ENCODE measurements at places on chromosomes 11 and 22. TPM values are rescaled to one million over a fixed set of nuclear protein-coding genes. Genes with fewer than 3 reads are reported as not detected.

DNA sequence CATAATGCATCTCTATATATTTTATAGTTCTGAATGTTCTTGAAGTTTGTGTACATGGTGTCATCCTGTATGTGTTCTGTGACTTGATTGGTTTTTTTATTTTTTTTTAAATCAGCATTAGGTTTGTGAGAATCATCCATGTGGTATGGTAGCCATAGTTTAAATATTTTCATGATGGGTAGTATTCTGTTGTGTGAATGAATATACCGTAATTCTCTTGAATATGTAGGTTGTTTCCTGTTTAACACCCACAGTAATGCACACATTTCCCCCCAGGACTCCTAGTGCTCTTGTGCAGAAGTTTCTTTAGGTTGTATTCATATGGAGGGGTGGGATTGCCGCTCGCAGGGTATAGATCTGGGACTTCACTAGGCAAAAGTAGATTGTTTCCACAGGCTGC is 2.0 kb downstream of the PACS1 start:
- DNase-seq, result no peak
- no peaks in the 10 kb centered on the region for H3K27me3 ChIP-seq
- H3K4me3 ChIP-seq, result no peak overlapping the region
- no peak overlapping the region for H3K27ac ChIP-seq

GRCh38 chr11:69601011-69601975 is 39.7 kb upstream of the CCND1 start:
- peak; percentile 89 for DNase-seq
- H3K4me3 ChIP-seq, result no peak overlapping the region
- H3K27me3 ChIP-seq, result no peaks in the 10 kb centered on the region
- no peaks in the 10 kb centered on the region for H3K36me3 ChIP-seq
- no peak overlapping the region for H3K27ac ChIP-seq
- H3K4me1 ChIP-seq, result no peaks in the 10 kb centered on the region

The KIRREL3 gene
- not detected for total RNA-seq

DNA sequence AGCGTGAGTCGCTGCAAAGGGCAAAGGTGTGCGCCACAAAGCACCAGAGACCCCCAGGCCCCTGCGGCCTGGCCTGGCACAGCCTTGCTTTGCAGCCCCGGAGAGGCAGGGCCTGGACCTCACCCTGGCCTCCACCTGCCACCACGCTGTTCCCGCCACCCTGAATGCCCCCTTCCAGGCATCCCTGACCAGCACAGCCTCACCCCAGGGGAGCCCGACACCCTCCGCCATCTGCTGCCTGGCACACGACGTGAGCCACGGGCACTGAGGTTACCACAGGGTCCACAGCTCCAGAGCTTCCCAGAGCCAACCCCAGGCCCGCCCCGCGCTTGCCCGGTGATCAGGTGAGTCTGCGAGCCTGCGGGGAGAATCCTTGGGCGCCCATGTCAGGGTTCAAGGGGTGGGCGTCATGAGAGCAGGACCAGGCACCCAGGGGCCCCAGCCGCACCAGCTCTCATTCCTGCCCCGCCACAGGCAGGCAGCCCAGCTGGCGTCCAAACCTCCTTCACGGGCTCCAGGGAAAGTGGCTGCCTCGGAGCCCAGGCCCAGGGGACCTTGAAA is 171.3 kb downstream of the BRD1 start:
- H3K4me3 ChIP-seq, result peak overlapping the region; percentile 46
- H3K27ac ChIP-seq, result peak overlapping the region; percentile 48
- no peaks in the 10 kb centered on the region for H3K36me3 ChIP-seq
- DNase-seq, result no peak
- no peaks in the 10 kb centered on the region for H3K4me1 ChIP-seq

The ALX4 gene
- total RNA-seq, result not detected

- no peaks in the 10 kb centered on the region for H3K4me1 ChIP-seq
- H3K36me3 ChIP-seq, result no peaks in the 10 kb centered on the region
- no peak overlapping the region for H3K4me3 ChIP-seq
- DNase-seq, result no peak
Measured at GRCh38 chr11:42913731-42914130, 398.1 kb upstream of the API5 start.

The FOSL1 gene
- total RNA-seq, result 20.9 TPM

DNA sequence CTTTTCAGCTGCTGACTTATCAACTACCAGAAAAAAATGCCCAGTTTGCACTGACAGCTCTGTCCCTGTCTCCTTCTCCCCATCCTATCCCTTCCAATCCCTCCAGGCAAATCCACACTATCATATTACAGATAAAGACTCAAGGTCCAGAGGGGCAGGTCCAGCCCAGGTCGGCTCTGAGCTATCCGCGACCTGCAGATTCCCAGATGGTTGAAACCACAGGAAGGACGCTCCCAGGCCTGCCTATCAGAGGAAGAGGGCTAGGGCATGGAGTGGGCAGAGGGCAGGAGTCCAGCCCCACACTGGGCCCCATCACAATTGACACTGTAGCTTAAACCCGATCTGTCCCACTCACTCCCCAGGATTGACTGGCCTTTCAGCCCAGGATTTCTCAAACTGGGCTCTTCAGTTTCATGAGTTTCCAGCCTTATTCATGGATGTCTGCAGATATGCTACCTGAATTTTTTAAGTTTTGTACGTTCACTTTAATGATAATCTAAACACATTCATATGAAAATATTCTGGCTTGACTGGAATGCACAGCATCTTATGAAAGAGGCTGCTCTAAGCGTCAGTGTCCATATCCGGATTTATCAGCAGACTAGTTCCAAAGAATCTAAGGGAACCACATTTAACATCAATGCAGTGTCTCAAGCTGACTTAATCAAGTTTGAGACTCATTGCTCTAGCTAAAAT is 16.4 kb upstream of the FCHSD2 start:
- no peak for DNase-seq
- H3K27me3 ChIP-seq, result no peaks in the 10 kb centered on the region
- peaks cover 12% of the 10 kb centered on the region for H3K4me1 ChIP-seq

The TIGD3 gene
- total RNA-seq, result not detected

DNA sequence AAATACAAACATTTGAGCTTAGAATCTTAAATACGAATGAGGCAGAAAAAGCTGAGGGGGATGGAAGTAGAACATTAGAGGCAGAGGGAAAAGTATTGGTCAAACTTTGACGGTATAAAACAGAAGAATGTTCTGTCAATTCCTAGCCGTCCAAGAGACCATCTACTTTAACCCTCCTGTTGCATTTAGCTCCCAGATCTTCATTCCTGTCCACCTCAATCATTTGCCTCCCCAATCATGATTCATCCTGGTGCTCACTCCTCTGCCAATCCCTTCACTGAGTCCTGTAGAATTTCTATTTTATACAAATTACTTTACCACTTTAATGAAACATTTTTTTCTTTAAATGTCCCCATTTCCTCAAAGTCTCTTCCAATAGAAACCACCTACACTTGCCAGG is 28.2 kb downstream of the C2CD3 start:
- H3K36me3 ChIP-seq, result no peaks in the 10 kb centered on the region
- H3K4me1 ChIP-seq, result peaks cover 19% of the 10 kb centered on the region
- no peak for DNase-seq
- H3K27me3 ChIP-seq, result no peaks in the 10 kb centered on the region

The RNF215 gene
- 17.4 TPM for total RNA-seq

The SLCO2B1 gene
- 55.5 TPM for total RNA-seq

DNA sequence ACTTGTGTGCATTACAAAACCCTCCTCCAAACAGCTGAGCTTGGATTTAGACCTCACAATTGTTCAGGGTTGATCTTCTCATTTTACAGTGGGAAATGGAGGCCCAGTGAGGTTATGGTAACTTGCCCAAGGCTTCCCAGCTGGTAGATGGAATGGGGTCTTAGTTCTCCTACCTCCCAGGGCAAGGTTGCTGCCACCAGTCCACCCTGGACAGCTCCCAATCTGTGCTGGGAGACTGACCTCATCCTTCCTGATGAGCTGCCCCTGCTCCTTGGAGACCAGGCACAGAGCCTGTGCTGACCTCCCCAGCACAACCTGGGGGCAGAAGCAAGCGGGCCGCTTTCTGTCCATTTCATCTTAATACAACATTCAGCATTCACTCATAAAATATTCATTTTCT is 190.7 kb downstream of the ST3GAL4 start:
- DNase-seq, result no peak
- H3K4me3 ChIP-seq, result no peak overlapping the region
- H3K27ac ChIP-seq, result no peak overlapping the region
- no peaks in the 10 kb centered on the region for H3K27me3 ChIP-seq

DNA sequence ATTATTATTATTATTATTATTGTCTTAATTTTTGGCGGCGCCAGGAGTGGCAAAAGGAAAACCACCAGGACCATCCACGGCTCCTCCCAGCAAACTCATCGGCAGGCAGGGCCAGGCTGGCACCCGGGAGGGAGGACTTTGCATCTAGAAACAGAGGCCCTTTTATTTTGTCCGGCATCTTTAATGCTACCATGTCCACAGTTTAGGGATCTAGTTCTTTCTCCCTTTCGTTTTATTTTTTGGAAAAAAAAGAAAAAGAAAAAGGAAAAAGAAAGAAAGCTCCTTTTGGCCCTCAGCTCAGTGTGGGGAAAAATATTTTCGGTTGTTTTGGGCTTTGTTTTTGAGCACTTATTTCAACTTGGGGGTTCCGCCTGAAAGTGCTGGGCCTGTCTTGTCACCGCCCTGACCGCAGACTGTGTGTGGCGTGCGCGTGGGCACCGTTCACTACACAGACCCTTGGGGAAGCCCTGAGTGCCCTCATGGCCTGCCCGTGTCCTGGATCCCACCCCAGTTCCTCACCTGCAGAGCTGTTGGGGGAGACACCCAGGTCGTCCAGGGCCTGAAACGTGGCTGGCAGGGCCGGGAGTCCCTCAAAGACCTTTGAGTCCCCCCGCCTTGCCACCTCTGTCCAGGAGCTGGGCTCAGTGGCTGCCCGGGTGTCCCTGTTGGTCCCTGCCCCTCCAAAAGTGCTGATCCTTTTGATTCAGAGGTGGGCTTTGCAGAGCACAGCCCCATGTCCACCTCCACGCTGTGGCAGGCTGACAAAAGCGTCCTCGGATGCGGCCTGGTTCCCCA is 69.1 kb upstream of the PPARA start:
- H3K27ac ChIP-seq, result peak overlapping the region; percentile 100
- peaks cover 3% of the 10 kb centered on the region for H3K36me3 ChIP-seq
- DNase-seq, result no peak
- H3K4me3 ChIP-seq, result peak overlapping the region; percentile 95

GRCh38 chr11:126738295-126739031 is 262.1 kb downstream of the KIRREL3 start:
- no peaks in the 10 kb centered on the region for H3K27me3 ChIP-seq
- H3K4me3 ChIP-seq, result no peak overlapping the region
- no peaks in the 10 kb centered on the region for H3K36me3 ChIP-seq

DNA sequence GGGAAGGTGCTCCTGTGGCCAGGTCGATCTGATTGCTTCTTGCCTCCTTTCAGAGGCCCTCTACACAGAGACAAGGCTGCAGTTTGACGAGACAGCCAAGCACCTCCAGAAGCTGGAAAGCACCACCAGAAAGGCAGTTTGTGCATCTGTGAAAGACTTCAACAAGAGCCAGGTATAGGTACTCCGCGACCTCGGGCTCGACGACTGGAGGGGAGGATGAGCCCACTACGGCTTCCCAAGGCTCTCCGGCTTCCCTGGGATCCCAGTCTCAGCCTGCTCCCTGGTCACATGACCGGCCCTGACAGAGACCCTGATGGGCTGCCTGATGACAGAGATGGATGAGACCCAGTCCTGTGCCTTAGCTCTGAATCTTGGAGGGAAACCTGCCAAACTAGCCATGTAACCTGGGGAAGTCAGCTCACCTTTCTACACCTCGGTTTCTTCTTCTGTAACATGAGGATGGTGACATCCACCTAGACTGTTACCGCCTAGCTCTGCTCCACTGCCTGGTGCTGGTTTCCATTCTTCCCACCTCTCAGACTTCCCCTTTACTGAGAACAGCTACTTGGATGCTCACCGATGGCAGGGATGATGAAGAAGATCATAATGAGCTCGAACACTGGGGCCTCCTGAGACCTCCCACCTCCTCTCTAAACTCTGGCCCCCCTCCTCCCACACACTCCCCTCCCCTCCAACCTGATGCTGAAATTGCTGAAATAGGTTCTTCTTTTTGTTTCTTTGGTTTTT is 8.9 kb downstream of the RIBC2 start:
- peaks cover 6% of the 10 kb centered on the region for H3K4me1 ChIP-seq
- no peak for DNase-seq
- H3K27me3 ChIP-seq, result no peaks in the 10 kb centered on the region
- no peak overlapping the region for H3K4me3 ChIP-seq
- no peak overlapping the region for H3K27ac ChIP-seq

The LGALS12 gene
- total RNA-seq, result 2.7 TPM

- no peak overlapping the region for H3K4me3 ChIP-seq
- no peaks in the 10 kb centered on the region for H3K27me3 ChIP-seq
- H3K27ac ChIP-seq, result no peak overlapping the region
- no peak for DNase-seq
- H3K4me1 ChIP-seq, result no peaks in the 10 kb centered on the region
- no peaks in the 10 kb centered on the region for H3K36me3 ChIP-seq
Measured at GRCh38 chr11:477052-477715, 27.1 kb downstream of the PTDSS2 start.

The CD248 gene
- 45.2 TPM for total RNA-seq

DNA sequence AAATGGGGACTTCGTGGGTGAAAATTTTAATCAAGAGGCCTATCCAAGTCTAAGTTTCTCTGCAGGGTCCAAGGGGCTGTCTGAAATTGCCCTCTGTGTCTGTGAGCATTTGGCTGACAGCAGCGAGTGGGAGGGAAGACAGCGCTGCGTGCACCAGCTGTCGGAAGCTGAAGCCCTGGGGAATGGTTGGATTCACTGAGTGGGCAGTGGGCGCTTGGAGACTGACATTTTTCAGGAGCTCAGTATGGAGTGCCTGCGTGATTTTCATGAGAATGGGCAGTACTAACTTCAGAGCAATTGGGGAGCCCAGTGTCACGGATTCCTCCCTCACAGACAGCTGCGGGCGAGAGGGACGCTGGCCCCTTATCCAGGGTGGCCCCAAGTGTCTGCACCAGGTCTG is 388.8 kb upstream of the B3GAT1 start:
- H3K4me1 ChIP-seq, result no peaks in the 10 kb centered on the region
- DNase-seq, result no peak
- H3K4me3 ChIP-seq, result no peak overlapping the region
- no peaks in the 10 kb centered on the region for H3K27me3 ChIP-seq

The UPK3A gene
- not detected for total RNA-seq

DNA sequence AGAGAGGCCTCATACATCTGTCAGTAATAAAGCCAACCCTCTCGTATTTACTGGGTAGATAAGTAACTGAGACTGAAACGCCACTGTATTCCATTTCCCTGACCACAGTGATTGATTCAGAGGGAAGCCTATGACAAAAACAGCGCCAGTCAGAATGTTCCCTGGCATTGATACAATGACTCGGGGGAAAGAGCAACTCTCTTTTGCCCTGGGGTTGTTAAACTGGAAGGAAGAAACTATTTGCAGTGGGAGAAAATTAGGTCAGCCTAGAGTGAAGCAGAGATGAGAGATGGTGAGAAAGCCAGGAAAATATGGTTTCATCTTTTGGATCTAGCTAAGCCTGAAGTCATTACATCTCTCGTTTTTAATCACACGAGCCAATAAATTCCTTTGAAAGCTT is 48.6 kb upstream of the RBFOX2 start:
- no peaks in the 10 kb centered on the region for H3K27me3 ChIP-seq
- H3K4me3 ChIP-seq, result no peak overlapping the region
- no peak for DNase-seq
- no peak overlapping the region for H3K27ac ChIP-seq
- H3K36me3 ChIP-seq, result no peaks in the 10 kb centered on the region

The OR56A1 gene
- not detected for total RNA-seq

The MMP12 gene
- not detected for total RNA-seq

The ROBO3 gene
- total RNA-seq, result 18.9 TPM

The NXPE4 gene
- not detected for total RNA-seq

- no peak for DNase-seq
- H3K4me3 ChIP-seq, result no peak overlapping the region
- no peak overlapping the region for H3K27ac ChIP-seq
- no peaks in the 10 kb centered on the region for H3K36me3 ChIP-seq
- no peaks in the 10 kb centered on the region for H3K27me3 ChIP-seq
Measured at GRCh38 chr11:100240025-100240539, 447.0 kb upstream of the ARHGAP42 start.

The OR8D1 gene
- not detected for total RNA-seq
